ENCODE measurements at places on chromosomes 4 and X. TPM values are rescaled to one million over a fixed set of nuclear protein-coding genes. Genes with fewer than 3 reads are reported as not detected.

GRCh38 chr4:137200322-137200721, 332.0 kb downstream of the PCDH18 start:
- no peak for DNase-seq

GRCh38 chr4:138833974-138834373, 181.6 kb upstream of the NOCT start:
- DNase-seq = no peak

GRCh38 chr4:79175716-79176115, 150.1 kb downstream of the NAA11 start:
- DNase-seq = no peak

GRCh38 chr4:96471956-96472867, 632.3 kb downstream of the PDHA2 start:
- no peak for DNase-seq

DNA sequence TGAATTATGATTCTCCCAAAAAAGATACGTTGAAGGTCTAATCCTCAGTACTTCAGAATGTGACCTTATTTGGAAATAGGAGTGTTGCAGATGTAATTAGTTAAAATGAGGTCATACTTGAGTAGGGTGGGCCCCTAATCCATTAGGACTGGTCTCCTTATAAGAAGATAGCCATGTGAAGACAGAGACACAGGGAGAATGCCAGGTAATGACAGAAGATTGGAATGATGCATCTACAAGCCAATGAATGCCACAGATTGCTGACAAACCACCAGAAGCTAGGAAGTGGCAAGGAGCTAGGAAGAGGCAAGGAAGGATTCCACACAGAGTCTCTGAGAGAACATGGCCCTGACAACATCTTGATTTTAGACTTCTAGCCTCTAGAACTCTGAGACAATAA, 7.4 kb upstream of the RPS6KA3 start:
- no peak for DNase-seq

GRCh38 chr4:166482758-166483157, 609.7 kb downstream of the TLL1 start:
- no peak for DNase-seq

GRCh38 chr4:124177647-124178425, 534.7 kb downstream of the ANKRD50 start:
- no peak for DNase-seq

DNA sequence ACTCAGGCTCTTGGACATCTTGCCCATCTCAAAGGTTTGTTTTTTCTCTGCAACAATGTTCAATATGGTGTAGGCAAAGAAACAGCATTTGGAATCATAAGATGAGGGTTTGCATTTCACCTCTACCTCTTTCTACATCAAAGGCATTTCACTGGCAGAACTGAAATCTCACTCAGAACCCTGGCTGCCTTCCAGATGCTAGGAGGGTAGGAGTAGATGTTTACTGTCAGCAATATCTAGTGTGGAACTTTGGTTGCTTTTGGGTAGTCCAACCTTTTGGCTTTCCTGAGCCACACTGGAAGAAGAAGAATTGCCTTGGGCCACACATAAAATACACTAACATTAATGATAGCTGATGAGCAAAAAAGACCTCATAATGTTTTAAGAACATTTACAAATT, 297.0 kb upstream of the KLF3 start:
- no peak for DNase-seq

- DNase-seq = peak; percentile 91
These were observed 35.1 kb upstream of the GEMIN8 start for GRCh38 chrX:14064626-14065432.

Gene PDE5A
- total RNA-seq = 7.9 TPM

Gene SSX4
- 0.42 TPM for total RNA-seq

Gene CXorf49
- total RNA-seq = not detected

Gene FREM3
- total RNA-seq = not detected
